ENCODE measurements at places on chromosomes 7 and 10.

DNA sequence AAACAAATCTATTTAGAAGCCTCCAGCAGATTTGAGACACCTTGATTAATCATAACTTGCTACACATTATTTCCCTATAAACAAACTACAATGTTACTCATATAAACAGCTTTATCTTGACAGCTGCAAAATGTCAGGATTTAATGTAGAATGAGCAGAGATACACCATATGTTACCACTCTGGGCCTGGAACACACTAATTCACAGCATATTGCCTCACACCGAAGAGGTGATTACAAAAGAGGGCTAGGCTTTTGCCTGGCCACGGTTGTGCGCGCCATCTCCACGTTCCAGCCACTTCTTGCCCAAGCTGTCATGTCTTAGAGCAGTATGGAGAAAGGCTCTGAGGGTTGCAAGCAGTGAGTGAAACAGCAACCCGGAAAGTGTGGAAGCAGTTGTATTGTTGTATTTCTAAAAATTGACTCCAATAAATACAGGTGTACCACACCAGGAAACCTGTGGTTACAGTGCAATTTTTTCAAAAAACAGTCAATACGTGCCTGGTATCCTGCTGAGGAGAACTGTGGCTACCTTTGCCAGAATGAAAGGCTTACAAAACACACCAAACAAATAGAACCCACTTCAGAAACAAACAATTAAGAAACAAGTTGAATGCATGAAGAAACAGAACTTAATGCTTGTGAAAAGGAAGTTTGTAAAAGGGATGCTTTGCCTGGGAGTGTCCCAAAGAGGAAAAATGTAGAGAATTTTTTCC is 498.1 kb downstream of the PLXNA4 start:
- no peak for DNase-seq

DNA sequence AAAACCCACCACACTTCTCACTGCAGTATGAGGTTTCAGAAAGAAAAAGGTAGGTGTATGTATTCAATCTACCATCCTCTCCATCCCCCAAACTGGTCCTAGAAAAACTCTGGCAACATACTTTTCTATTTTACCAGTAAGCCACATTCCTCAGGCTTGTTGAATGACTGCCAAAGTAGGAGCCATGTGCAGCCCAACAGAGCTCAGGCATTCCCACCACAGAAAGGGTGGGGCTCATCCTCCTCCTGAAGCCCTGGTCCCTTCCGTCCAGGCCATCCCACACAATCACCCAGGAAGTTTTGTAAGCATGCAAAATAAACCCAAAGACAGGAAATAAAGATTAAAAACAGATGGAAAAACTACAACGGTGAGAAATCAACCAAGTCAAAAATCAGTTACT is 57.2 kb downstream of the MAD1L1 start:
- no peak for DNase-seq

- DNase-seq = no peak
Observed at GRCh38 chr10:24561453-24561852, 162.2 kb downstream of the ARHGAP21 start.

- DNase-seq = no peak
Observed at GRCh38 chr7:8751557-8752231, 318.3 kb downstream of the NXPH1 start.

DNA sequence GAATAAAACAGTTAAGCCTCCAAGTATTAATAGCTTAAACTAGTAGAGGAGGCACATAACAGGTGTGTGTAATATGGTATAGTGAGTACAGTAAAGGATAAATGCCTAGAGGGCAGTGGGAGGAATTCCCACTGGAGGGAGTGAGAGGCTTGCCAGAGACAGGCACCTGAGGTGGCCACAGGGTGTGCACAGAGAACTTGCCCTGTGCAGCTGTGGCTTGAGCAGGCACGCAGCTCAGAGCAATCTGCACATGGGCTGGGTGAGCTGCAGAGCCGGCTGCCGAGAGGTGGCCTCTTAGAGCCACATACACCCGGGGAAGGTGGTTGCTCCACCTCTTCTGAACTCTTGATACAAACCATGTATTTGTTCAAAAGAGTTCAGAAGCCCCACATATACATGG is 237.1 kb downstream of the COBL start:
- DNase-seq = no peak

DNA sequence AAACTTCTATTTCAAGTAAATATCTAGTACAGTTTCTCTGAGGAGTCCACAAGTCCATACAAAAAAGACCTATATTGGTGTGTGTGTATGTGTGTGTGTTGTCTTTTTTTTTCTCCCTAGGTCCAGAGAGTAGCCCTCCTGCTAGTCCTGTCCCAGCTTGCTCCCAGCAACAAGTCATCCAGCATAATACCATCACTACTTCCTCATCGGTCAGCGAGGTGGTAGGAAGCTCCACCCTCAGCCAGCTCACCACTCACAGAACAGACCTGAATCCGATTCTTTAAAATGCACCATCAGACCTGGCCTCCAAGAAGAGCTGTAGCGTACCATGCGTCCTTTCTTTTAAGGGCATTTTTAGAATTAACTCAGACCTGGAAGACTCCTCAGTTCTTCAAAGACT is 139.1 kb downstream of the TRIL start:
- no peak for DNase-seq

DNA sequence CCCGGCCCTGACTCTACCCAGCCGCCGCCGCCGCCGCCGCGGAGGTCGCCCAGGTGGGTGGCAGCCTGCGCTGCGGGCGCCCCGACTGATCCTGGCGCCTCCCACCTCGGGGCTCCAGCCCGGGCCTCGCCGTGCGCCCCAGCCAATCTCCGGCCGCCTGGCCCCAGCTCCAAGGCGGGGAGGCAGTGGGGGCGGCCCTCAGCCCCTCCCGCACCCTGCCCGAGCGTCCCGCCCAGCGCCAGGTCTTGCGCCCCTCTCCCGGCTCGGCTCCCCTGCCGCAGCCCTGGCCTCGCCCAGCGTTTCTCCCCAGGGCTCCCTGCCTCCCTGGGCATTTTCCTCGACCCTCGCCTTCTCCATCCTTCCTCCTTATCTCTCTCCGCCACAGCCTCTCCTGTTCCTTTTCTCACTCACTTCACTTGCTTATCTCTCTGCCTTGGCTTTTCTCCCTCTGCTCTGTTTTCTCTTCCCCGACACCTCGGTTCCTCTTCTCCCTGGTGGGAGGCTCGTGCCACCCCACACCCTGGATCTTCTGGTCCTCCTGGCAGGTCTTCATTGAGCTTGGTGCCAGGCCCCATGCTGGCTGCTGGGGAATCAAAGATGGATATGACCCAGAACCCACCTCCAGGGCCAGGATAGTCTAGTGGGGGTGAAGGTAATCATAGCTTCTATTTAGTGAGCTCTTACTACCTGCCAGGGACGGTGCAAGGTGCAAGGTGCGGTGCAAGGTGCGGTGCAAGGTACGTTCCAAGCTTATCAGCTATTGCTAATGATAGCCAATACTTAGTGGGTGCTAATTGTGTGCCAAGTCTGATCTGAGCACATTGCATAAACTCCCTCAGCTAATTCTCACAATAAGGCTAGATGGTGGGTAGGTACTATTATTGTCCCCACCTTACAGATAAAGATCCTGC is at the start of gene SFRP5:
Gene SFRP5 (minus strand): TSS at position 87 of the 911 bp plus-strand sequence. CDS start 166 bp downstream, outside the sequence.
- DNase-seq = no peak

GRCh38 chr10:82020999-82021398 is 146.0 kb downstream of the NRG3 start:
- no peak for DNase-seq

GRCh38 chr7:74501298-74501697 is 47.6 kb downstream of the GTF2IRD1 start:
- peak; percentile 39 for DNase-seq

GRCh38 chr7:148905093-148905666 is 21.1 kb upstream of the EZH2 start:
- peak; percentile 7 for DNase-seq

DNA sequence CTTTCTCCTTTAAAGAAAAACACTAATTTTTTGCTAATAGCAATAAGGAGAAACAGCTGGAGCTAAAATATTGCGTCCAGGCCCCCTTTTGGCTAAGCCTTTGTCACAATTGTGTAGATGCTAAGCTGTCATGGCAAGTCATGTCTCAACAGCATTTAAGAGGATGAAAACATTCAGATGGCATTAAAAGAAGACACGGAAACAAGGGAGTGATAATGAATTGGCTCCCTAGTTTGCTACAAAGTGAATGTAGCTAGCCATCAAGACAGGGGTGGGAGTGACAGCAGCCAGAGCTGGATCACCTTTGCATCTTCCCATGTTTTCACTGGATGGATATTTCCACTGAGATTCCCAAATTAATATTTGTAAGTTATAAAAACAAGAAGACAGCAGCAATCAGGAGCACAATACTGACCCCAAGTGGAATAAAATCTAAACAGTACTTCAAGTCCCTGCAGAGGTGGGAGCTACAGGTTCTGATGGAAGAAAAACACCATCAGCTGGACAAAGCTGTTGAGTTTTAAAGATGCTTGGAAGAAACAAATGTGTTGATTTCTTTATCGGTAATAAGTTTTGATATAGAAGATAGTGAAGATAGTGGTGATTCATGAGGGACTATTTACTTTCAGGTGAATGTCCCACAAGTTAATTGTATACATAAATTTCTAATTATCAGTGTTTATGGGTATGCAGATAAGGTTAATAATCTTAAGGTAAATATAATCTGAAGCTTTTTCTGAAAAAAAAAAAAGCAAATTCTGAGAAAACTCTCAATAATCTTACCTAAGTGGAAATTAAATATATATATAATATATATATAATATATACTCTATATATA is 129.4 kb downstream of the SLC16A9 start:
- DNase-seq = no peak

DNA sequence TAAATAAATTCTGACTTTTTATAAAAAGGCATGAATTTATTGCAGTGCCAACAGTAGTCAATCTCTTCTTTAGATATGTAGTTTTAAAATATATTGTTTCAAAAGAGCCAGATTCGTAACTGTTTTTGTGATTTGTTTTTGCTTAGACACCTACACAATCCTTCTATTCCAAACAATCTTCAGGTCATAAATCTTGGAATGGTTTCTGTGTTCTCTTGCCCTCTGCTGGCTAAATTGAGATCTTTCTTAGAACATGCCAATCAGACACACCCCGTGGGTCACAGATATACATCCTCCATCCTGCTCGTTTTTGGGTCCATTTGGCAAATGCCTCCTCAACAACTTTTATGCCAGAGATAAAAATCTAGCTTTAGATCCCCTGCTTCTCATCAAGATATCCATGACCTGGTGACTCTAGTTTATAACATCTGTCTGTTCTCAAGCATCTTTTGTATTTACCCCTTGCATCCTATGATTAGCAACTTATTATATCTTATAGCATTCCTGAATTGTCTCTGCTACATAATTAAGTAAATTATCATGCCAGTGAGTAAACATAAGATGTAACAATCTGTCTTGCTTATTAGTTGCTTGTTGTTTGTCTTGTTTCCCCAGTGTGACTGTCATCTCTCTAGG is 35.3 kb upstream of the IFRD1 start:
- DNase-seq = no peak

DNA sequence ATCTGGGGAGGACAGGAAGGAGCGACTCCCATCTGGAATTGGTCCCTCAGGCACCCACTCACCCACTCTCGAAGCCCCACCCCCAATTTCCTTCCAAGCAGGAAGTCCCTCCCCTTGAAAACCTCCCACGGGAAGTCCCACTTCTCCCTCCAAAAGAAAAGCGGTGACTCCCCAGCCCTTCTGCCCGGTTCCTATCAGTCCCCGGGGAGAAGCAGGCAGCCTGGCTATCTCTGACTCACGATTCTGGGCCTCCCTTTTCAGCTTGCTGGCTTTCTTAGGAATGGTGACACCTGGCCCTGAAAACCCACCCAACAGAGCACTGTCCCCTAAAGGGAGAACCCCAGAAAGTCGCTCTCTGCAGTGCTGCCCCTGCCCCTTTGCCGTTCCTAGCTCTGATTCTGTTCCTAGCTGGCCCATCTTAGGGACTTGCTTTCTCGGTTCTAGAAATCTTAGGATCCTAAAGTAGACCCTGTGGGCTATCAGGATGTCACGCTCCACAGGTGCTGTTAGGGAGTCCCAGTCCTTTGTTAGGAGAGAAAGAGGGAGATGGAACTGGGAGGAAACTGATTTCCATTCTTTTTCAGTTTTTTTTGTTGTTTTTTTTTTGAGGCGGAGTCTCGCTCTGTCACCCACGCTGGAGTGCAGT is 6.0 kb downstream of the TSC22D4 start:
- DNase-seq = no peak

- DNase-seq = no peak
Observed at GRCh38 chr10:110388687-110389052, 84.0 kb upstream of the SMNDC1 start.

DNA sequence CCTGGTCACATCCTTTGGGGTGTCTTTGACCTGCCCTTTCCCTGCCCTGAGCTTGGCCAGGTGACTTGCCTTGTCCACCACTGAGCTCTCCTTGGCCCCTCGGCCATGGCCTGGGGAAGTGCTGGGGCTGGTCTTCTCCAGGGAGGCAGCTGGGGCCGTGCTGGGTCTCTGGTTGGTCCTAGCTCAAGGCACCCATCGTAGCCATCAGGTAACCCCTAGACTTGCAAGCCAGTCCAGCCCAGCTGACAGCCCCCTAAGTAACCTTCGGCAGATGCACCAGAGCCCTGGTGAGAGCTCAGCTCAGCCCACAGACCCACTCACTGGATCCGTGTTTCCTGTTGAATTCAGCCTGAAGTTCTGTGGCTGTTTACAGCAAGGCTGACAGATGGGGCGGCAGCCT is 176.2 kb upstream of the SHH start:
- no peak for DNase-seq

GRCh38 chr10:11884706-11885423 is 61.7 kb downstream of the PROSER2 start:
- DNase-seq = no peak

DNA sequence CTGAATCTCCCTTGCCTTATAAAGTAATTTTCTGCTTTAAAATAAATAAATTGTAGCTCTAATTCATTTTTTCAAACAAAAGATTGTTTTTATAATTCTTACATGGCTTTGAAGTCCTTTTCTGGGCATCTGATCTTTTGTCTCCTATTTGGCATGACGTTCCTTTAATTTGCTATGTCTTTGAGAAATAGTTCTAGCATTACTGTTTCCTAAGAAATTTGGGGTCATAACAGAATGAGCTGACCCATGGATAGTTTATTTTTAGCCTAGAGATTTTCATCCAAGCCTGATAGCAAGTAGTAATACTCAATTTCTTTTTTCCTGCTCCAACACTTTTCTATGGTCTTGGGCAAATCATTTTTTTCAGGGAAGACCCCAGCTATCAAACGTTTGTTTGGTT is 31.4 kb downstream of the CCDC71L start:
- DNase-seq = no peak

- DNase-seq = no peak
Observed at GRCh38 chr7:26704786-26705185, 159.6 kb downstream of the SKAP2 start.

- no peak for DNase-seq
Observed at GRCh38 chr7:47601119-47601880, 19.4 kb upstream of the TNS3 start.

- DNase-seq = no peak
Observed at GRCh38 chr10:92990615-92991014, 70.0 kb upstream of the CYP26C1 start.

DNA sequence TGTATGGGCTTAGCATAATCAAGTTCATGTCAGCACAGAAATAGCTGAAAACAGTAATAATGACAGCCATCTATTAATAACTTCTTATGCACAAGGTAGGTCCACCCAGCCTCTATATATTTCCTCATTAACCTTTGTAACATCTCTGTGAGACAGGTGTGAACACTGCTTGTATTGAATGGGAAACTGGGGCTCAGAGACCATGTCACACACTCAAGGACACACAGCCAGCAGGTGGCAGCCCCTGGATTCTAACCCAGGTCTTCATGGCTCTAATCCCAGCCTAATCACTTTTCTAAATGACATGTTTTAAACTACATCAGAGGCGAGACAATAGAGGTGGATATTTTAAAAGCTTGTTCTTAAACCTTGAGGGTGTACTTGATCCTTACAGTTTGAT is 591.4 kb downstream of the PARD3 start:
- no peak for DNase-seq
